Activated CD8-positive, alpha-beta memory T cell treated with anti-CD3 and anti-CD28 coated beads for 4 hours (primary cell): ENCODE measurements at places on chromosomes 4 and X.

GRCh38 chr4:34566091-34566490, 1678.2 kb downstream of the ARAP2 start:
- no peak for DNase-seq

- DNase-seq = no peak
These were observed 118.3 kb downstream of the CORIN start for GRCh38 chr4:47719576-47719975.

DNA sequence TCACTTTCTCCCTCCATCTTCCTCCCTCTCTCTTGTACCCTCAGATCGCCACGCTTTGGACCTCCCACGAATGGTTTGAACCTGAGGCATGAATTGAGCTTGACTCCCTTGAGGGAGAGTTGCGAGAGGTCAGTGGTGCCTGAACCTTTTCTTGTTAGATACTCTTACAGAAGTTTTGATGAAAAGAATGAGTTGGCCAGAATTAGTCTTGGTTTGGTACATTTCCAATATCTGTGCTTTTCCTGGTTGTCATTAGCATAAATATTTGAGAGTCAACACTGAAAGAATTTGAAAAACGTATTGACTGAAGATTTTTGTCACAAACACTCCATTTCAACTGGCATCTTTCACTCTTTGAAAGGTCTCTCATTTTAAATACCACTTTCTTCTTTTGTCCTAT, 510.6 kb upstream of the DIPK2B start:
- DNase-seq = no peak

- no peak for DNase-seq
These were observed 11.5 kb downstream of the LIAS start for GRCh38 chr4:39470402-39470801.

GRCh38 chrX:25275159-25275558, 259.4 kb upstream of the ARX start:
- no peak for DNase-seq

GRCh38 chr4:100106982-100107381, 83.3 kb downstream of the DDIT4L start:
- no peak for DNase-seq

DNA sequence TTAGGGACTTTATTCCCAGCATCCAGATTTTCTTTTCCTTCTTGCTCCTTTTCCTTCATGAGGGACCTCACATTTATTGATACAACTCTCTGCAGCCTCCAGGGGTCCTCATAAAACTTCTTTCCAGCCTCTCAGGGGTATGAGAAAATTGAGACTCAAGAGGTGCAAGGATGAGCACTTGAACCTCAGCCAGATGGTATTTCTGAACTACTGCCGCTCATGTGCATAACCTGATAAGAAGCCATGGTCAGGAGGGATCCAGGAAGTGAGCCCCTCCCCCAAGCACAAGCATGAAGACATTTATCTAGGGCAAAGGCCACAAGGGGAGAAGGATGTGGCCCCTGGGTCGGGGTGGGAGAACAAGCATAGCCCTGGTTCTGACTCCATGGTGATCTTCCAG, 73.3 kb downstream of the TSPAN7 start:
- no peak for DNase-seq
